ENCODE measurements at places on chromosomes 16 and 17.
A peak's percentile ranks its signal among the peaks of the same experiment; 100 is the strongest.

DNA sequence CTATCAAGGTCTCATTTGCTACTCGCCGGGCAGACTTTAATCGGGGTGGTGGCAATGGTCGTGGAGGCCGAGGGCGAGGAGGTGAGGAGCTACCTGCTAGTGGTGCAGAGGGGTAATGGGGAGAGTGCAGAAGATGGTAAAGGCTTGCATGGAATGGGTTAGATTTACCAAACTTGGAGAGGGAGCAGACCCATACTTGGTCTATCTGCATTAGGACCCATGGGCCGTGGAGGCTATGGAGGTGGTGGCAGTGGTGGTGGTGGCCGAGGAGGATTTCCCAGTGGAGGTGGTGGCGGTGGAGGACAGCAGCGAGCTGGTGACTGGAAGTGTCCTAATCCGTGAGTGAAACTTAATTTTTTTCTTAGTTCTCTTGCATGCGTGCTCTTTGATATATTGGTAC, 10.1 kb downstream of the FUS start:
- DNase-seq = no peak

DNA sequence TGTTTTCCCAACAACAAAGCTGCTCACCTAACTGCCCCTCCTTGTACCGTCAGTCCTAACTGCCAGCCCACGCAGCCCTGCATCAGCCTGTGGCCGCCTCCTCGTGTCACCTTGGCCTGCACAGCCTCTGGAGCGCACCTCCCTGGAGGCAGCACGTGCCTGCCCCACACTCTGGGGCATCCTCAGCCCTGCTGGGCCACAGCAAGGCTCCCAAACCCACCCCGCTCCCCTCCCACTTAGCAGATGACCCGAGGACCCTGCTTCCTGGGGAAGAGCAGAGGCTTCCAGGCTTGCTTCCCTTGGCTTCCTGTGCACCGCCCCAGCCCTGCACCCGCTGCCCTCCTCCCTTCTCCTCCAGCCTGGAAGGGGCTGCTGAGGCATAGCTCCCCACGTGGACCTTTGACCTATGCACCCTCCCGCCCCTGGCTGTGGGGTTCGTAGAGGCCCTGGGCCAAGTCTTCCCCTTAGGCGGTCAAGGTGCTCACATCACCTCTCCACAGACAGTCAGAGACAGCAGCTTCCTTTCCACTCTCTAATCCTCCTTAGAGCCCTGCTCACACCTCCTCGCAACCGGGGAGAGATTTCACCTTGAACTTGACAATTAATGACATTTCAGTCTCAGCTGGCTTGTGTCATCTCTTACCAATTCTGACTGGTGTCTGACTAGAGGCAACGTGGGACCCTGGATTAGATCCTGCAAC, 115.0 kb downstream of the MGAT5B start:
- no peak for DNase-seq

DNA sequence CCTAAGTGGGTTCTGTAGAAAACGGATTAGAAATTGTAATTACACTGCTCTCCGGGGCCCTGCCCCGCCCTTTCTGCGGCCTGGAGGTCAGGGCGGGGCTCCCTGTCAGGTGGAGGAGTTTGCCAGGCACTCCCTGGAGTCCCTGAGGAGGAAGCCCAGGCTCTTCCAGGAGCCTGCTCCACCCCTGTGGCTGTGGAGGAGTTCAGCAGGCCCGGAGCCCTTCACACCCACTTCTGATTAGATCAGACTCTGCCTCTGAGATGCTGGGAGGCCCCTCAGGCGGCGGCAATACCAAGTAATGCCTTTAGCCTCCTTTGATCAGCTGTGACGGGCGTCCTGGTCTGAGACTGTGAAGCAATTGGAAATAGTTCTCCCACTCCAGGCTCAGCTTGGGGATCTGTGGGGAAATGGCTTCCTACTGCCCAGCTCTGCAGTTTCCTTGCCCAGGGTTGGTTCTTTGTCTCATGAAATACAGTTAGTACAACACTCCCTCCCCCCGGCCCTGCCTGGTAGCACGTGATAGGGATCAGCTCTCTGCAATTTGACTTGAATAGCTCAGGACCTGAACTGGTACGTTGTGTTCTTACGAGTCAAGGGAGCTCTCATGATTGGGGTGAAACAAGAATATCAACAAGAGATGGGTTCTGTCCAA, 22.3 kb downstream of the BAIAP2 start:
- no peak for DNase-seq

DNA sequence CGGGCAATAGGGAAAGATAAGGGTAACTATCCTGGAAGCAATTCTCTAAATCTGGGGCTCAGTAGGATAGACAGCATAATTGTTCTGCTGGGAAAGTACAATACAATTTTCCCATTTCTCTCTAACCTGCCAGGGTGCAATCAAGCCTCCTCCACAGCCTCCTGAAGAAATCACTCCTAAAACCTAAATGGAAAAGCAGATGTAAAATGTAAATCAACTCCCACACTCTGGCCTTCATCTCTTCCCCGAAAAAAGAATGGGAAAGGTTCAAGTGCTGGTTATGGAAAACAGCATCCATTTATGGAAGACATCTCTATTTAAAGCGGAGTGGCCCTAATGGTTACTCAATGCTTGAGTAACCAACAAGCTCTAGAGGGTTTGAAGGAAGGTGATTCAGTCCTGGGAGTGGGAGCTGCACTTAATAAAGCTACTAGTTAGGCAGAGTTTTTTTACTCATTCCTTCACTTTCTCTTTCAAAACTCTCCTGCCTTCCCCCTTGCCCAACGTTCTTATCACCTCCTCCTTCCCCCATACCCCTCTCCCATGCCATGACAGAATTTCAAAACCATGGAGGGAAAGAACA, 5.1 kb downstream of the MMD start:
- peak; percentile 22 for DNase-seq

DNA sequence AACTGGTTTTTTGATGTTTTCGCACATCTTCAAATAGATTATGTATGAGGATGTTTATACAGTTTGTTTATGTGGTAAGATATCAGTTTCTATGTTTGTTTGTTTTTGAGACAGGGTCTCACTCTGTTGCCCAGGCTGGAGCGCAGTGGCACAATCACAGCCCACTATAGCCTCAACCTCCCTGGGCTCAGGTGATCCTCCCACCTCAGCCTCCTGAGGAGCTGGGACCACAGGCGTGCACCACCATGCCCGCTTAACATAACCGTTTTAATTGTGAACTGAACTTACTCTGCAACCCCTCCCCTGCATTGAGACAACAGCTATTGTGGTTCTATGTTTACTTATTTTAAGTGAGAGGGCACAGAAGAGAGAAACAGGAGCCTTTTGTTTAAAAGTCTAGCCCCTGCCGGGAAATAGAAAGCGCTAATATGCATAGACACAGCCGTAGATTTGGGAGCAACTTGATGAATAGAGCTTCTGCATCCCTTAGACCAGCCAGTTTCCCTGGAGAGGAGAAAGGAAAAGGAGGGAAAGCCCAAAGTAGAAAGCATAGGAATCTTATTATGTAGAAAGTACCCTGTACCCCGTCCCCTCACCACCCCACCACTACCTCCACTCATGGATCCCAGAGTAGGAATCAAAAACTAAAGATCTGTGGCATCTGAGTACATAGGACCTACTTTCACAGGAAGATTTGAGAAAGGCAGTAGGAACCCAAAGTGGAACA, 19.6 kb upstream of the APPBP2 start:
- no peak for DNase-seq

- peak; percentile 56 for DNase-seq
Observed at GRCh38 chr16:71537643-71538042, 11.4 kb downstream of the CHST4 start.

DNA sequence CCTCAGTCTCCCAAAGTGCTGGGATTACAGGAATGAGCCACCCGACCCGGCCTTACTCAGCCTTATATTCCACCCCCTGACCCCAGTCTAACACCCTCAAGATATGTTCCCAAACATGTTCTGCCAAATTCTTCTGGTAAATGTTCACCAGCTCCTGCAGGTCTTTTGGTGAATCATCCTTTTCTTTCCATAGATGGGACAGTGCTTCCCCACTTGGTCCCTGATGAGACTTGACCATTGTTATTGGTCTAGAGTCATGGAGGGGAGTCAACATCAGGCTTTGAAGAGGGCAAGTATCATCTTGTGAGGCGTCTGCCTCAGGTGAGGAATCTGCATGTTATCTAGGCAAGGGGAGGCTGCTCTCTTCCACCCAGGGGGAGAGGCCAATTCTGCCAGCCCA, 10.4 kb upstream of the RUNDC3A start:
- DNase-seq = no peak

DNA sequence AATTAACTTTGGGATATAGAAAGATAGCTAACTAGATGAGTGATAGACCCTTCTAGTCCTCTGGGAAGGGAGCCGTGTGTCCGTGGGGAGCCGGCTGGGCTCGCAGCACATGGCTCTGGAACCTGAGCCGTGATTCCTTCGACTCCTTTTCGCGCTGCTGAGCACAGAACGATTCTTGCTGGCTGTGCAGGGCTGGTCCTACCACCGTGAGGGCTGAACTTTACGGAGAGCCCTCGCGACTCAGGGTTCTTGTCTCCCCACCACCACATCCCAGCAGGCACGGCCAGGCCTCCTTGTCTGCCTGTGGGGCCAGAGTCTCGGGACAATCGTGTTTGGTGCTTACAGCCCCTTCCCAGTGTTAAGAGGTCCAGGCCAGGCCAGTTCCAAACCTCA, 13.8 kb upstream of the TCF25 start:
- DNase-seq = no peak

DNA sequence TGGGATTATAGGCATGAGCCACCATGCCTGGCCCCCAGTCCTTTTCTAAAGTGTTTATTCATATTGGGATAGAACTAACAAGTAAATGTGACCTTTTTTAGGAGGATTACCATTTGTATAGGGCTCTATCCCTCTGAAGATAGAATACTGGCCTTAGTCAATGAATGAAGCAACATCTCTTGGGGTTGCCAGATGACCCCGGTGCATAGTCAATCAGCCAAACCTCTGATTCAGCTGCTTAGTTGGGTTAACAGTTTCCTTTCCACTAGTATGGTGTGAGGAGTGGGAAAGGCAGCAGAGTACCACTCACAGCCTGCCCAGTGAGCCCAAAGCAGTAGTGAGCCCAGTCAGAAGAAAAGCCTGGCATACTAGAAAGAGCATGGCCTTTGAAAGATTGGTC, 94.6 kb upstream of the TBX2 start:
- DNase-seq = no peak

DNA sequence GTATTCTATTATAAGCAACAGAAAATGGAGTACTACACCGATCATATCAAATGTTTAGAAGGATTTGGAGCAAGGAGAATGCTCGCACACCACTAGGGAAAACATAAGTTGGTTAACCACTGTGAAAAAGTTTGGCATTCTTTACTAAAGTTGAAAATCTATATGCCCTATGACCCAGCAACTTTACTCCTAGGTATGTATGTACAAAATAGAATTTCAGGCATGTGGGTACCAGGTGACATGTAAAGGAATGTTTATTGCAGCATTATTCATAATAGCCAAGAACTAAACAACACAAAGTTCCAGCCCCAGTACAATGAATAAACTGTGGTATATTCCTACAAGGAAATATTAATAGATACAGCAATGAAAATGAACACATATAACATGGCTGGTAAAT, 5.8 kb upstream of the HBZ start:
- DNase-seq = no peak

DNA sequence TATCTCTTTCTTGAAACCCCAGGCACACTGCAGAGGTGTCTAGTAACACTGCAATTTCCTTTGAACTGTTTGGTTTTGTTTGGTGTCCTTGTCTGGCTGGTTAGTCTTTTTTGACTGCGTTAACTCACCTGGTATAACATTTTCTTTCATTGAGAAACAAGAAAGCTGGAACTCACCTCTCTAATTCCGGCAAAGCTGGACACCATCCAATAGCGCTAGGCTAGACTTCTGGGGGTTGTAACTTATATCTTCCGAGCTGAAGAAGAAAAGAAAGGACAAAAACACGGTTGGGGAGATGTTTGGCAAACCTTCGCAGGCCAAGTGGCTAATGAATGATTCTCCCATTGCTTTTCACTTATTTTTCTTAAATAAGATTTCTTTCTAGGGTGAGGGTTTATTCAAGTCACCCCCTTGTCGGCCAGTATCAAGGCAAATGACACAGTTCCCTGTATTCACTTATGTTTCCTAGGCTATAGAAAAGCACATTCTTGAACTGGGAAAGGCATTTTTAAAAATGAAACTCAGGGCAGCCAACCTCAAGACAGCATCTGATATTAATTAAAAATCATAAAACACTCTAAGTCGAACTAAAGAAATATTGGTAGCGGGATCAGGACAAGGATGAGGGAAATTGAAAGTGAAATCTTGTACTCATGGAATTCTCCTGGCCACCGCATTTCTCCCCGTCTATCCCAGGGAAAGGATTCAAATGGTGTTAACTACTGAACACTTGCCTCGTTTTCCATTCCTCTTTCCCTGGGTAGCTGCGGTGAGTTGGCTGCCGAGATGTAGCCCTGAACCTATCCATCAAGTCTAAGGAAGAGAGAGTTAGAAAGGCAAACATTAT, 95.9 kb upstream of the ZFHX3 start:
- peak; percentile 24 for DNase-seq

GRCh38 chr17:50547736-50548083, 736 bp downstream of the SPATA20 start:
- DNase-seq = no peak

DNA sequence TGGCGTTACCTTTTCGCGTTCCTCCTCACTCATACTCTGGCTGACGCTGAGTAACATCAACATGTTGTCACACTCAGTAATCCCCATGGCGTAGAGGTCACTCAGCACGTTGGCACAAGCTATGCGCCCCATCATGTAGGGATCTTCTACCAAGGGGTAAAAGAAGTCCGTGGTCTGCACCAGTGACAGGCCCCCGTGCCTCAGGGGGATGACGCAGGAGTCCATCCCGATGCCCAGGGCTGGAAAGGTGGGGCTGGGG, 596 bp downstream of the SEPHS2 start:
- DNase-seq = no peak

GRCh38 chr17:40124279-40125141, 2.7 kb downstream of the MSL1 start:
- peak; percentile 52 for DNase-seq

- no peak for DNase-seq
Observed at GRCh38 chr16:73389085-73389484, 341.2 kb upstream of the ZFHX3 start.

Measured in M059J (cell line).